CD4-positive, CD25-positive, alpha-beta regulatory T cell (primary cell): ENCODE measurements at places on chromosomes 12 and 14. TPM values are rescaled to one million over a fixed set of nuclear protein-coding genes. Genes with fewer than 3 reads are reported as not detected.

DNA sequence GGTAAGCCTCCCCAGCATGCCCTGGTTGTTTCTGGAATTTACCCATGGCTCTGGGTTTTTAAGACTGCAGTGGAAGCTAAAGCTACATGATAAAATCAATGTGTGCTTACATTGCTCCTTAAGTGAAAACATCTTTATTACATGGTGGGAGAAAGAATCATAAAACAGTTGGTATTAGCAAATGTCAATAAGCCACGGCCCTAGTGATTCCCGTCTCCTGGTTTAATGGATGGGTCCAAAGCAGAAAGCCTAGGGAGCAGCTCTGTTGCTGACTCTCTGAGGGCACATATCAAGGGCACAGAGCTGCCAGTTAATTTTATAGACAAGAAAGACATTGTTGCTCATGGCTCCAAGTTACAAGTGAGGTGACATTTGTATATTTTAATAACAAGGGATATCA, 127.9 kb downstream of the MYRFL start:
- no peak for DNase-seq
- H3K36me3 ChIP-seq = no peaks in the 10 kb centered on the region
- no peak overlapping the region for H3K27ac ChIP-seq
- no peaks in the 10 kb centered on the region for H3K27me3 ChIP-seq
- no peaks in the 10 kb centered on the region for H3K4me1 ChIP-seq

GRCh38 chr12:22410486-22410885, 76.0 kb upstream of the ST8SIA1 start:
- peaks cover 19% of the 10 kb centered on the region for H3K4me1 ChIP-seq
- peak overlapping the region; percentile 64 for H3K4me3 ChIP-seq
- H3K27me3 ChIP-seq = no peaks in the 10 kb centered on the region
- no peak for DNase-seq
- H3K27ac ChIP-seq = peak overlapping the region; percentile 67

- no peak for DNase-seq
- no peaks in the 10 kb centered on the region for H3K27me3 ChIP-seq
- no peak overlapping the region for H3K4me3 ChIP-seq
- no peaks in the 10 kb centered on the region for H3K36me3 ChIP-seq
- H3K27ac ChIP-seq = no peak overlapping the region
- no peaks in the 10 kb centered on the region for H3K4me1 ChIP-seq
Observed at GRCh38 chr12:62976110-62976662, 41.2 kb upstream of the PPM1H start.

The FAM222A gene
- 2.3 TPM for total RNA-seq

GRCh38 chr14:96359959-96360358, 3.2 kb downstream of the ATG2B start:
- DNase-seq = no peak
- no peaks in the 10 kb centered on the region for H3K27me3 ChIP-seq
- no peak overlapping the region for H3K4me3 ChIP-seq
- H3K27ac ChIP-seq = no peak overlapping the region

The KRT6A gene
- total RNA-seq = not detected

DNA sequence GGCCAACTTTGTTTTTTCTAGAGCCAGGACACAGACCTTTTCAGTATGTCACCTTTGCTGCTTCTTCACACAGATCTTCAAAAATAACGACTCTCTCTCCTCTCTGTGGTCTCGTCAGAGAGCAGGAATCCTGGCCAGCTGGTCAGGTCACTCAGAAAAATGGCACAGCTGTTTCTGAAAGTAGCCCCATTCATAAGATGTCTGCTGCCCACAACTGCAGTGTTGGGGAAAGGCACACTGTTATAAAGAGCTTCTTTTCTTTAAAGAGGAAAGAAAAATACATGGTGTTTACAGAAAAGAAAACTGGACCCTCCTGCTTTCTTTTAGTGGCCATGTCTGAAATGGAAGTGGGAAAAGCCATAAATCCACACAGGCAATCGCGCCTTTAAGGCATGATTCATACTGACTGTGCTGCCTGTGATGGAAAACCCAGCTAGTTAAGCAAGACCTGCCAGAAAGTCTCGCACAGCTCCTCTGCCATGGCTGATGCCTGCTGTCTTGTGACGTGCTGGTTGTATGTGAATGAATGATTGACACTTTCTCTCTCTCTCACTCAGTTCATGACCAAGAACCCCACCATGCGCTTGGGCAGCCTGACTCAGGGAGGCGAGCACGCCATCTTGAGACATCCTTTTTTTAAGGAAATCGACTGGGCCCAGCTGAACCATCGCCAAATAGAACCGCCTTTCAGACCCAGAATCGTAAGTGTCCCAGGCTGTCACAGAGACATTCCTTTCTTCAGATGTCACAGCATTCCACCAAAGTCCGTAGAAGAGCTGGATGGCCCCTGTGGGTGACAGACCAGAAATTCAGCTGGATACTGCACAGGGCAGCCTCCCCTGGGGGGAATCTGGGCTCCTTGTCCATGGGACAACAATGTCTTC, 147.9 kb upstream of the HIF1A start:
- DNase-seq = no peak
- peaks cover under 1% of the 10 kb centered on the region for H3K4me1 ChIP-seq
- peaks cover 96% of the 10 kb centered on the region for H3K36me3 ChIP-seq
- no peaks in the 10 kb centered on the region for H3K27me3 ChIP-seq
- no peak overlapping the region for H3K4me3 ChIP-seq

The FMNL3 gene
- 21.4 TPM for total RNA-seq

The NEUROD4 gene
- total RNA-seq = not detected

GRCh38 chr12:31518680-31519227, 72.2 kb downstream of the DENND5B start:
- H3K4me1 ChIP-seq = no peaks in the 10 kb centered on the region
- H3K36me3 ChIP-seq = no peaks in the 10 kb centered on the region
- no peak overlapping the region for H3K4me3 ChIP-seq
- H3K27me3 ChIP-seq = peaks cover 3% of the 10 kb centered on the region
- no peak overlapping the region for H3K27ac ChIP-seq

GRCh38 chr12:38053655-38054464, 262.7 kb upstream of the ALG10B start:
- DNase-seq = no peak
- no peaks in the 10 kb centered on the region for H3K27me3 ChIP-seq
- no peak overlapping the region for H3K4me3 ChIP-seq
- no peak overlapping the region for H3K27ac ChIP-seq
- H3K4me1 ChIP-seq = no peaks in the 10 kb centered on the region

GRCh38 chr14:94011795-94012194, 14.3 kb upstream of the OTUB2 start:
- peak; percentile 61 for DNase-seq
- no peaks in the 10 kb centered on the region for H3K27me3 ChIP-seq
- H3K4me3 ChIP-seq = peak overlapping the region; percentile 55
- no peaks in the 10 kb centered on the region for H3K36me3 ChIP-seq

DNA sequence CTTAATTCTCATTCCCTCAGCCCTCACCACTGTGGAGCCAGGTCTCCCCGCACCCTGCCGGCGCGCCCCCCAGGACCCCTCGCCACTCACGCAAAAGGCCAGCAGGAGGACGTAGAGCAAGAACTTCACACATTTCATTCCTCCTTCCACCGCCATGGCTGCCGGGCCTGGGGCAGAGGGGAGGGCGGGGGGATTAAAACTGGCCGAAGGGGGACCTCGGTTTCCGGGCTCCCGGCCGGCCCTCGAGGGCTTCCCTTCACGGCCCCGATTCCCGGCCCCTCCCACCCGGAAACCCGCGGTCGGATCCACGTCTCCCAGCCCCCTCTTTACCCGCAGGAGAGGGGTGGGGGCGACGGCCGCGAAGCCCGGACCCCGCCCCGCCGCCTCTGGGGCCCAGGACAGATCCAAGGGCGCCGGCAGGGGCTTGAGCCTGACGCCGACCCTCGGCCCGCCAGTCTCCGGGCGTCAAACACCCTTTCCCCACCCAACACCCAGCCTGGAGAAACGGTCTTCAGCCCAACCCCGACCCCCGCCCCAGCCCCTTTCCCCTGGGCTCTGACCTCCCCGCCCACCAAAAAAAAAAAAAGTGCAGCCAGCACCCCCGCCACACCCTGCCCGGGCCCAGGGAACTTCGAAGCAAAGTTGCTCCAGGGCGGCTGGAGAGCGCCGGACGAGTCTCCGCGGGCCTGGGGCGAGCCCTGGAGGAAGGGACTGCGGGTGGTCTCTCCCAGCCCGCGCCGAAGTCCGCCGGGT, 447 bp downstream of the CD63 start:
- no peak for DNase-seq
- peak overlapping the region; percentile 79 for H3K27ac ChIP-seq
- H3K27me3 ChIP-seq = no peaks in the 10 kb centered on the region

The LRRC10 gene
- total RNA-seq = not detected

GRCh38 chr12:84862186-84862585, 50.4 kb downstream of the SLC6A15 start:
- no peak for DNase-seq
- no peaks in the 10 kb centered on the region for H3K36me3 ChIP-seq
- no peaks in the 10 kb centered on the region for H3K27me3 ChIP-seq

The SLC38A2 gene
- total RNA-seq = 186 TPM

DNA sequence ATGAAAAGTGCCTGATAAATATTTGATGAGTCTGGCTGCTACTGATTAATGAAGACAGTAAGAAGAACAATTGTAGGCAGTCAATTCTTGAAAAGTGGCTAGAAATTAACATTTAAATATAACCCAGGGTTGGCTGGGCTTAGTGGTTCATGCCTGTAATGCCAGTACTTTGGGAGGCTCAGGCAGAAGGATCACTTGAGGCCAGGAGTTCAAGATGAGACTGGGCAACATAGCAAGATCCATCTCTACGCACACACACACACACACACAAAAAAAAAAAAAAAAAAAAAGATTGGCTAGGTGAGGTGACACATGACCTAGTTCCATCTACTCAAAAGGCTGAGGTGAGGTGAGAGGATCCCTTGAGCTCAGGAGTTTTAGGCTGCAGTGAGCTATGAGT, 7.9 kb upstream of the PLBD1 start:
- H3K27ac ChIP-seq = no peak overlapping the region
- H3K4me3 ChIP-seq = no peak overlapping the region
- H3K27me3 ChIP-seq = peaks cover 4% of the 10 kb centered on the region
- no peaks in the 10 kb centered on the region for H3K36me3 ChIP-seq
- no peaks in the 10 kb centered on the region for H3K4me1 ChIP-seq
- no peak for DNase-seq

GRCh38 chr12:46154221-46154985, 114.4 kb downstream of the SLC38A1 start:
- H3K36me3 ChIP-seq = no peaks in the 10 kb centered on the region
- peaks cover 8% of the 10 kb centered on the region for H3K27me3 ChIP-seq
- no peak for DNase-seq
- no peak overlapping the region for H3K4me3 ChIP-seq
- peaks cover 2% of the 10 kb centered on the region for H3K4me1 ChIP-seq

The RILPL1 gene
- total RNA-seq = 6.6 TPM

DNA sequence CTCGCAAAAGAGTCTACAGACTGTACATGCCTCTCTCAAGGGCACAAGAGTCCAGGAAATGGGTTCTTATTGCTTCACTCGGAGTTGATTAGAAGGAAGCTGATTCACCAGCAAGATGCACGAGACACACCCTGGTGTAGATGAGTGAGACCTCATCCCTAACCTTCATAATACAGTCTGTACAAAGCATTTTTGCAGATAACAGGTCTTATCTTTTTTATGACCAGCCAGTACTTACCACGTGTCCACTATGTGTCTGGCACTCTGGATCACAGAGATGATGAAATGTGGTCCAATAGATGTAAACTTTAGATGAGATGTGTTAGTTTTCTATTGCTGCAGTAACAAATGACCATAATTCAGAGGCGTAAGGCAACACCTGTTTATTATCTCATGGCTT, 53.4 kb upstream of the PWP1 start:
- H3K27me3 ChIP-seq = no peaks in the 10 kb centered on the region
- H3K27ac ChIP-seq = no peak overlapping the region
- H3K36me3 ChIP-seq = no peaks in the 10 kb centered on the region
- no peaks in the 10 kb centered on the region for H3K4me1 ChIP-seq

DNA sequence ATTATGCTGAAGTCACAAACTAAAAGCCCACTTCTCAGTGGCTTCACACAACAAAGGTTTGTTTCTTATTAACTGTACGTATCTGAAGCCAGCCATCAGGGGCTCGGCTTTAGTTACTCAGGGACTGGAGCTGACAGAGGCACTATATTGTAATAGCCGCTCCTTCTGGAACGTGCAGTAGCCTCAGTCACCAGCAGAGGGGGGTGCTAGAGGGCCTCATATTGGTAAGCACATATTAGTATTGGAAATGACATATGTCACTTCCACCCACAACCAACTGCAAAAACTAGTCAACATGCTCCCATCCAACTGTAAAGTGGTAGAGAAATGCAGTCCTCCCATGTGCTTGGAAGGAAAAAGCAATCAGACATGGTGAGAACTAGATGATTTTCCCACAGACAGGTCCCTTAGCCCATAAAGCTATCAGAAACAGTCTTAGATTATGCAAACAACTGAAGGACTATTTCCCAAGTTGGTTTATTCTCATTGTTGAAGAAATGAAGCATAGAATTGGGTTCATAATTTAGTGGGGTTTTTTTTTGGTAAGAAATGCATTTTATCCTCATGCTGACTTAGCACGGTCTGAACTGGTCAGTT, 183.6 kb upstream of the G2E3 start:
- H3K4me1 ChIP-seq = no peaks in the 10 kb centered on the region
- H3K4me3 ChIP-seq = no peak overlapping the region
- H3K36me3 ChIP-seq = no peaks in the 10 kb centered on the region
- peaks cover 1% of the 10 kb centered on the region for H3K27me3 ChIP-seq

DNA sequence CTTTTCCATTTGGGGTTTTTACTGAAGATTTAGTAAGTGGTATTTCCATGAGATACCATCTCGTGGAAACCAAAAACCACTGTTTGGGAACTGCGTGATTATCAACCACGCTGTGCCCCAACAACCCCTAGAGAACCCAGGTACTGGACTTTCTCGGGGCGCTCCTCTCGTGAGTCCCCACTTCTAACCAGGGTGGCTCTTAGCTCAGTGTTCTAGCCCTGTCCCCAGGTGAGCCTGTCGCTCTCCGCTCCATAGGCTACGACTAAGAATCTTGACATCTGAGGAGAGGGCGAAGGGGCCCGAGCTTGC, 686 bp downstream of the MCRS1 start:
- DNase-seq = no peak
- H3K27me3 ChIP-seq = no peaks in the 10 kb centered on the region
- peaks cover 23% of the 10 kb centered on the region for H3K36me3 ChIP-seq
- H3K27ac ChIP-seq = peak overlapping the region; percentile 93
- peaks cover 60% of the 10 kb centered on the region for H3K4me1 ChIP-seq

DNA sequence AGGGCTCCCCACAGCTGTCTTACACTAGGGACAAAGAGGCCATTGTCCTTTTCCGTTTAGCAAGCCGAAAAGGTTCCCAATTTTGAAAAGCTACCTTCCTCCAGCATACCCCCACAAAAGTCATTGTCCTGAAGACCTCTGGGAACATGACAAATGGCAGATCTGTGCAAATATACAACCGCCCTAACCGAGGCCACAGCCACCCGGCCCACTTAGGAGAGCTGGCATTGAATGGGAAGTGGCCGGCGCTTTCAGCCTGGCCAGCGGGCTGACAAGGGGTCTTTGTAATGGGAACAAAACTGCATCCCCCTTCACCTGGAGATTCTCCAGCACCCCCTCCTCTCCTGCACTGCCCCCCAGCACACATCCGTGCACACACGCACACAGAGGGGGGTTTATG, 48.1 kb upstream of the VASH1 start:
- H3K4me1 ChIP-seq = no peaks in the 10 kb centered on the region
- peaks cover 5% of the 10 kb centered on the region for H3K27me3 ChIP-seq
- no peak overlapping the region for H3K4me3 ChIP-seq

The PROX2 gene
- total RNA-seq = not detected
